ENCODE measurements at places on chromosomes 2 and 18.

GRCh38 chr2:231942180-231942579, 16.0 kb upstream of the NPPC start:
- no peak for DNase-seq

GRCh38 chr2:163717993-163718680, 17.7 kb downstream of the FIGN start:
- DNase-seq = no peak

- DNase-seq = no peak
Measured at GRCh38 chr2:191538334-191538903, 139.5 kb upstream of the NABP1 start.

GRCh38 chr2:143807671-143808070, 678.5 kb downstream of the ARHGAP15 start:
- DNase-seq = no peak

DNA sequence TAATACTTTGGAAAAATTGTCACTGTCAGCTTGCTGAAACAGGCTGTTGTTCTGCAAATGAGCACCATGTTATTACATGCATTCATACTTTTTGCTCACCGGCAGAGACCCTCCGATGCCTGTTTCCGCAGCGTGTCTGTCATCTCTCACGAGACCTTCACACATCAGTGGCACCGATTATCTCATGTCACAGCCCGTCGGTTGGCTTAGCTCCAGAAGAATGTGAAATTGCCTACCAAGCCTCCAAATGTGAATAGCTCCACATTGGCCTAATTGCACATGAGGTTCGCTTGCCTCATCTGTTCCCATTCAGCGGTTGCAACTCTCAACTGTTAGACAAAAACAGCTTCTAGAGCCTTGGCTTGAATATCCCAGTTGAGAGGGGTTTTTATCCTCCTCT, 233.0 kb downstream of the ACTR3 start:
- no peak for DNase-seq

DNA sequence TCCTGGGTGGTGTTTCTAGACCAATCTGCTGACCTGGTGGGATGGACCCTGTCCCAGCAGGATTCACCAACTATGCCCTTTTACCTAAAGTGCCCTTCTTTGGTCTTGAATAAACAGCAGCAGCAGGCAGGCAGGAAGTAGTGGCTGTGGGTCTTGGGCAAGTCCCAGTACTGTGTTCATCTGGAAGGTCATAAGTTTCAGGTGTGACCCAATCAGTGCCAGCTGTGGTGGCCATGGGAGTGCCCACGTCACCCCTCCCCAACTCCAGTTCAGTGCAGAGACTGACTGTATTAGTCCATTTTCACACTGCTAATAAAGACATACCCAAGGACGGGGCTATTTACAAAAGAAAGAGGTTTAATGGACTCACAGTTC, 148.3 kb upstream of the SRD5A2 start:
- DNase-seq = no peak

All from stimulated activated CD4-positive, alpha-beta T cell treated with anti-CD3 and anti-CD28 coated beads, Interleukin-1b, Interleukin-23, amount 100 ng/mL, for 1 hour (primary cell).